ENCODE measurements at places on chromosomes 3 and 15. TPM values are rescaled to one million over a fixed set of nuclear protein-coding genes. Genes with fewer than 3 reads are reported as not detected.

CTXN2 gene
- 5.9 TPM for total RNA-seq

ZNF660 gene
- 8.2 TPM for total RNA-seq

FSD2 gene
- total RNA-seq = not detected

STRC gene
- 17.6 TPM for total RNA-seq

SCG3 gene
- total RNA-seq = 103 TPM

CYP8B1 gene
- not detected for total RNA-seq

CHST2 gene
- 22.0 TPM for total RNA-seq

PPARG gene
- 10.3 TPM for total RNA-seq

OXTR gene
- total RNA-seq = 6.7 TPM

RHOV gene
- 1.7 TPM for total RNA-seq

TMEM158 gene
- 12.0 TPM for total RNA-seq

C3orf62 gene
- total RNA-seq = 5.5 TPM

ARHGEF26 gene
- total RNA-seq = 15.7 TPM

CSPG4 gene
- total RNA-seq = 25.7 TPM

ZNF501 gene
- total RNA-seq = 4.6 TPM

CDHR4 gene
- total RNA-seq = not detected

PLOD2 gene
- total RNA-seq = 32.3 TPM

SCAANT1 gene
- total RNA-seq = not detected

UTS2B gene
- not detected for total RNA-seq

AMOTL2 gene
- 101 TPM for total RNA-seq

ATP8B4 gene
- 8.2 TPM for total RNA-seq

TMEM40 gene
- not detected for total RNA-seq

AADACL2 gene
- not detected for total RNA-seq

LMOD3 gene
- total RNA-seq = 0.48 TPM

ABHD6 gene
- 44.9 TPM for total RNA-seq

CPA3 gene
- not detected for total RNA-seq

GANC gene
- 28.3 TPM for total RNA-seq

TM4SF1 gene
- total RNA-seq = 11.5 TPM

SYNPR gene
- total RNA-seq = 112 TPM

PLA2G4E gene
- total RNA-seq = 0.16 TPM

SCN11A gene
- 0.66 TPM for total RNA-seq

CD200 gene
- 90.3 TPM for total RNA-seq

A4GNT gene
- not detected for total RNA-seq

EBLN2 gene
- total RNA-seq = 6.2 TPM

UCN2 gene
- 0.53 TPM for total RNA-seq

TMEM45A gene
- total RNA-seq = 2.1 TPM

OR5K2 gene
- not detected for total RNA-seq
